Lower lobe of right lung (tissue), 2 donors: ENCODE measurements at places on chromosomes 12 and 14. TPM values are rescaled to one million over a fixed set of nuclear protein-coding genes. Genes with fewer than 3 reads are reported as not detected.

GRCh38 chr12:48816143-48816854 is 2.0 kb upstream of the CACNB3 start:
- no peak for DNase-seq

GRCh38 chr12:121005346-121005815 is 10.9 kb downstream of the C12orf43 start:
- no peak for DNase-seq

- DNase-seq = no peak
Measured at GRCh38 chr14:72708708-72709475, 185.0 kb downstream of the DPF3 start.

- DNase-seq = no peak
Measured at GRCh38 chr12:2221030-2221621, 168.3 kb downstream of the CACNA1C start.

- no peak for DNase-seq
Measured at GRCh38 chr12:124499190-124499753, 68.1 kb downstream of the NCOR2 start.

GRCh38 chr12:113880988-113881962 is 84.8 kb downstream of the RBM19 start:
- DNase-seq = no peak

GRCh38 chr14:77082356-77082755 is 15.7 kb upstream of the CIPC start:
- DNase-seq = no peak

- no peak for DNase-seq
Measured at GRCh38 chr14:61331992-61332657, 10.7 kb downstream of the PRKCH start.

GRCh38 chr12:126627596-126627995 is 1562.4 kb downstream of the AACS start:
- DNase-seq = no peak

DNA sequence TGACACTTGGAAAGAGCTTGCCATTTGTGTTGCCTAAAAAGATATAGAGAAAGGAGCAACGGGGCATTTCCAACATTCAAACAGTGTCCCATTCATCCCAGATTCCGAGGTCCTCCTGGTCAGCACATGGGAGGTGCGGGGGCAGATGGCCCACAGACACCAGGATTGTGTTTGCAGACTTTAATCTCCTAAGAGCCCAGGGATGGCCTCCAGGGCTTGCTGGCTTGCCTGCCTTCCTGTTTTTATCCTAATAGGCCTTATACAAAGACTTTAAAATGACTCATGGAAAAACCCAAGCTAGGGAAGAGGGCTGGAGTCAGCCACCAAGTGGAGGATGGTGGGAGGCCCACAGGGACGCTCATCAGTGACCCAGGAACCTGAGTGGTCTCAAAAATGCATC is 21.5 kb upstream of the FAM181A start:
- no peak for DNase-seq

DNA sequence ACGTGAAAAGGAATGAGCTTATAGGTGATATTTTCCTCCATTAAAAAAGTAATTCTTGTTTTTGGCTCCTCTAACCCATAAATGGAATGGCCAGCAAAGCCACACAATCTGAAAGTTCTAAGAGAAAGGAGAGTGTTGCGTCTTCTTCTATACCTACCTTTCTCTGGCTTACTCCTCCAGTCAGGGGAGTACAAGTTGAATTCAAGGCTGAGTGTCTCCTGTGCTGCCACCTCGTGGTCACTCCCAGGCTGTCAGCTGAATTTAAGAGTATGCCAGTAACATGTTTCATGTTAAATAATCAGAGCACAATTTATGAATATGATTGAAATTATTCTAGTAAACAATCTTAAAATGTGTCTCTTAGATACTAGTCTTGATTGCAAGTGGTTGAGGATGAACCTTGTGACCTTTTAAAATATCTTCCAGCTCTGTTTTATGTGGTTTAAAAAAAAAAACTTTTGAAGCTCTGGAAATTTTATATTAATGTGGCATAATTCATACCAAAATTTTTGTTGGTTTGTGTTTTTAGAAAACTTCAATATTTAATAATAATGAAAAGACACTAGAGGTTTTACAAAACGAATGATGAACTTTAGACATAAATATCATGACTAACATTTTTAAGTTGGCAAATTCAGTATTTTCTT is 31.7 kb downstream of the PTHLH start:
- DNase-seq = peak; percentile 67

GRCh38 chr14:66643344-66643743 is 135.4 kb downstream of the GPHN start:
- DNase-seq = no peak

GRCh38 chr14:24518851-24519250 is 10.8 kb upstream of the CMA1 start:
- DNase-seq = no peak

GRCh38 chr14:63933110-63933509 is 80.3 kb downstream of the SYNE2 start:
- no peak for DNase-seq

DNA sequence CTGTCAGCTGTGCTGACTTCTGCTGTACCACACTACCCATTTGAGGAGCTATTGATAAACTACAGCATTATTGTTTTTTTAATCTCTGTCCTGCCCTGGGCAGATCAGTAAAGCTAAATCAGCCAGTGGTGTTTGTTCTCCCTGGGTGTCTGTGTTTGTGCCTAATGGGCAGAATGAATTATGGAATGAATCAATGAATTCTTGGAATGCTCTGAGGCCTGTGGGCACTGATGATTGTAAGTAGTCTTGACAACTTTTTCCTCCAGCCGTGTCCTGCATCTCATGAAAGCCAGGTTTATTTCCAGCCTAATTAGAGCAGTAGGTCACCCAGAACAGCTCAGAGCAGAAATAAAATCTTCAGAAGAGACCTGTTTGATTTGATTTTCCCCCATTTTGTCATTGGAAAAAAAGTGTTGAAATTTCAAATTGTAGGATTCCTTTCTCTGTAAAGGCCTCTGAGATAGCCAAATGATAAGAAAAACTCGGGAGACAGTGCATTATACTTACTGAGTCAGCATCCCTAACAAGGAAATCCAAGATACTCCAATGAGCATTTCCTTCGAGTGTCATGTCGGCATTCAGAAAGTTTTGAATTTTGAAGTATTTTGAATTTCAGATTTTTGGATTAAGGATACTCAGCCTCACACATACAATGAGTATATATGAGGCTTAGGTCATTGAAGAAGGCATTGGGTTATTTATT is 19.4 kb upstream of the EVL start:
- no peak for DNase-seq

- no peak for DNase-seq
Measured at GRCh38 chr14:94341656-94342333, 18.7 kb upstream of the SERPINA6 start.

GRCh38 chr14:77314539-77315457 is 5.9 kb downstream of the POMT2 start:
- DNase-seq = no peak

DNA sequence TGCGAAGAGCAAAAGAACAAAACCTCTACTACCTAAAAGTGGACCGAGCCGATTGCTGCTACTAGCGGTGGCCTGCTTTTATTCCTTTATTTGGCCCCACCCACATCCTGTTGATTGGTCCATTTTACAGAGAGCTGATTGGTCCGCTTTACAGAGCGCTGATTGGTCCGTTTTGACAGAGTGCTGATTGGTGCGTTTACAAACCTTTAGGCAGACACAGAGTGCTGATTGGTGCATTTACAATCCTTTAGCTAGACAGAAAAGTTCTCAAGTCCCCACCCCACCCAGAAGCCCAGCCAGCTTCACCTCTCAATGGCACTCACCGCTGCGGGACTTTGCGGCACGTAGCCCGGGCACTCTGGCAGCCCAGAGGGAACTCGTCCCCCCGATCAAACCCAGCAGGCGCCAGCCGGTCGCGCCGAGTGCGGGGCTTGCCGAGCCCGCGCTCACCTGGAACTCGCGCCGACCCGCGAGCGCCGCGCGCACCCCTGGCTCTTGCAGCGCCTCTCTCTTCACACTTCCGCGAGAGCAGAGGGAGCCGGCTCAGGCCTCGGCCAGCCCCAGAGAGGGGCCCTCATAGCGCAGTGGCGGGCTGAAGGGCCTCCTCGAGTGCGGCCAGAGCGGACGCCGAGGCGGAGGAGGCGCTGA is 8.7 kb upstream of the FGD4 start:
- DNase-seq = peak; percentile 81

DNA sequence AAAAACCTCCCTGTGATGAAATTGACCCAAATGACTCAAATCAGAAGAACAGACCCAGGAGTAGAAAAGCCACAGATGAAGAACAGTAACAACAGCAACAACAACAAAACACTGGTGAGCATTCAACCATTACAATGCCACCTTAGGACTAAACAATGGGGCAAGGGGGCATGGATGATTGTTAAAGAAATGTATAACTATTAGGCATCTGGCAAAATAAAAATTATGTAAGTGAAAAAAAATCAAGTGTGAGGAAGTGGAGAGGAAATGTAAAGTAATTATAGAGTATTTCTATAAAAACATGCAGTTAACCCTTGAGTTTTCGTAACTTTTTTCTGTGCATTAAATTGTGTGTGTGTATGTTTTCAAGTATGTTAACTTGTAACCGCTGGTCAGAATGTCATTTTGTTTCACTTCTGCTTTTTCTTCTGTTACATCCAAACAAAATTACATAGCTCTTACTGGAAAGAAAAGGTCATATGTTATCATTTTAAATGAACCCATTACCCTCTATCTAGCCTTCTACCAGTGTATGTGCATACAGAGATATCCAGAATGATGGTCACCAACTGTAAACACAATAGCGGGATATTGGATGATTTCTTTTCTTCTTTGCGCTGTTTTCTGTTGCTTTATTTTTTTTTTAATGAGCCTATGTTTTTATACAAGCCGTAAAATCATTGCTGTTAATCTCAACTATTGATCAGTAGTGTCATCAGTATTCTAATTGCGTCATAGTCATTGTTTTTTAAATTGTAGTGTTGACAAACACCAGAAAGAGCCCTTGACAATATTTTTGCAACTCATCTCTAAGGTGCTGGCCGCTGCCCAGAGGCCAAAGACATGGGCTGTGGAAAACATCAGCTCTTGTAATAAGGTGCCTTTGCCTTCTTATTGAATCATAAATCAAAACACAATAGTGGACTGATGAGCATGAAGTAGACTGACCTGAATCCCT is 170.6 kb downstream of the CRADD start:
- no peak for DNase-seq

- DNase-seq = no peak
Measured at GRCh38 chr12:40583743-40584142, 108.5 kb upstream of the CNTN1 start.

DNA sequence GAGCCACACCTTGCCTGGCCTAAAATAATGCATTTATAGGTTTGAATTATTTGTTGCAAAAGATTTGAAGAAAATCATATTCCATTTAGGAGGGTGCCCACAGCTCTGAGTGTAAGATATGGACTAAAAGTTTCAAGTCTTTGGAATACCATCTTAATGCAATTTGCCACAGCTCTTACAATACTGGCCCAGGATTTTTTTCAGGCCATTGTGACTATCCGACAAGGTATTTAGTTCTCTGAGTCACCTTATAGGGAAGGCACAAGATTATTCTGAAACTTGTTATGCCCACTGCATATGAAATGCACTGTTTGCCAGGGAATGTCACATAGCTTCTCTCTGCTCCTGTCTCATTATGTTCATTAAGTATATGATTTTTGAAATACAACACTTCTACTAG is 29.6 kb upstream of the SLC6A13 start:
- no peak for DNase-seq

DNA sequence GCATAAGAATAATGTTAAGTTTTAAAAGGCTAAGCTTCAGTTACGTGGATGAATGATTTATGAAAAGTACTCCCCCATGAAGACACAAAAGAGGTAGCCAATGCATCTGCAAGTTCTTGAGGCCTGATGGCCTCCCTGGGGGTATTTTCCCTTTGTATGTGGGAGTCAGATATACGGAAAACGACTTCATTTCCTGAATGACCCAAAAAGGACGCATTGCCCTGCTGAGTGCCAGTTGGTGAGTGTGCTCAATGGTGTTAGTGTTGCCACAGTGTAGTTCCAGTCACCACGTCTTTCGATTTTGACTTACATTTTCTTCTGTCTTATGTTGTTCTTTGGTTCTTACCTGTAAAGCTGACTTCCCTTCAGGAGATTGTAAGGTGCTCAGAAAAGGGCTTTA is 8.0 kb downstream of the ETV6 start:
- DNase-seq = no peak

- no peak for DNase-seq
Measured at GRCh38 chr14:88303041-88303440, 20.0 kb downstream of the KCNK10 start.

- DNase-seq = peak; percentile 42
Measured at GRCh38 chr12:132238488-132238854, 90.9 kb downstream of the GALNT9 start.

GRCh38 chr14:61599942-61600341 is 95.4 kb upstream of the HIF1A start:
- DNase-seq = no peak

- DNase-seq = no peak
Measured at GRCh38 chr14:22648506-22648905, 4.4 kb upstream of the OR6J1 start.

DNA sequence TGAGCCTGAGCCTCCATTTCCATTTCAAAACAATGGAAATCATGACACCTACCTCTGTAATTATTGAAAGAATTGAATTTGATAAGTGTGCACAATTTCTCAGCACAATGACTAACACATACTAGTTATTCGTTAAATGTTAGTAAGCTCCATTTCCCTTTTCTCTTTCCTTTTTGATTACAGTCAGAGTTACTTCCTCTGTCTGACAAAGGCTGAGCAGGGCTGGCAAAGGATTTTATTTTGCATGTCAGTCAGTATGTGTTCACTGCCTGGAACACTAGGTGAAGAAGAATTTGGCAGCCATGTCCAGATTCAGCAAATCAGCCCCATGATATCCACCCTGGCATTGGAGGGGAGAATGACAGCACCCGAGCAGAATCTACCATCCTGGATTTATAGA is 12.2 kb upstream of the RHOJ start:
- no peak for DNase-seq

DNA sequence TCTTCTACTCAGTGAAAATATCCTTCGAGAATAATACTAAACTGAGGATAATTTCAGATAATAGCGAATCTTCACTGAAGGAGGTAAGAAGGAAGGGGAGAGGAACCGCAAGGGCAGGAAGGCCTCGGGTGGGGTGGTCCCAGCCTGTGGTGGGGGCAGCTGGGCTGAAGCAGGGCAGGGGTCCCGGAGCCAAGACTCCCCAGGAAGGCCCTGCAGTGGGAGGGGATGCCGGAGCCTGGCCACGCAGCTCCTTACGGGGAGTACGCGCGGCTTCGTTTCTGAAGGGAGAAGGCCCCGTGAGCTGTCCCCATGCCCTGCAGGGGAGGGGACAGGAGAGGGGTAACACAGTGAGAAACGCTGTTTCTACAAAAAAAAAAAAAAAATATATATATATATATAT is 21.2 kb downstream of the STX2 start:
- no peak for DNase-seq

The HOXC9 gene
- not detected for total RNA-seq

The LRRC43 gene
- 4.2 TPM for total RNA-seq

The LALBA gene
- not detected for total RNA-seq

The BDKRB1 gene
- total RNA-seq = not detected

The KRT7 gene
- total RNA-seq = 257 TPM

The PLXNC1 gene
- total RNA-seq = 28.0 TPM

The CEBPE gene
- 0.32 TPM for total RNA-seq

The SLC25A47 gene
- not detected for total RNA-seq

The FUT8 gene
- 46.1 TPM for total RNA-seq

The JAG2 gene
- 29.2 TPM for total RNA-seq

The SERPINA10 gene
- total RNA-seq = not detected

The VPS37B gene
- total RNA-seq = 34.5 TPM

The SLC6A15 gene
- not detected for total RNA-seq

The PMEL gene
- total RNA-seq = 1.2 TPM

The NFKBIA gene
- 331 TPM for total RNA-seq

The DEGS2 gene
- 5.8 TPM for total RNA-seq

The NOC4L gene
- 15.8 TPM for total RNA-seq

The RAD9B gene
- total RNA-seq = 1.1 TPM

The OTUB2 gene
- 1.9 TPM for total RNA-seq

The CATSPERB gene
- total RNA-seq = 2.8 TPM
